ENCODE measurements at places on chromosomes 6 and 20. TPM values are rescaled to one million over a fixed set of nuclear protein-coding genes. Genes with fewer than 3 reads are reported as not detected.

Gene MANEA
- total RNA-seq, result 12.9 TPM

Gene PDE7B
- total RNA-seq, result 1.3 TPM

Gene ERVFRD-1
- not detected for total RNA-seq

Gene RIMS1
- 0.99 TPM for total RNA-seq

Gene TRIM31
- total RNA-seq, result 0.39 TPM

Gene POLR1C
- total RNA-seq, result 31.9 TPM

Gene DUSP15
- 1.1 TPM for total RNA-seq

Gene MLN
- total RNA-seq, result not detected

Gene DZANK1
- 2.1 TPM for total RNA-seq

Gene SCUBE3
- 2.2 TPM for total RNA-seq

Gene LY86
- total RNA-seq, result 10.9 TPM

Gene RSPO3
- 12.9 TPM for total RNA-seq

Gene MEA1
- 42.7 TPM for total RNA-seq

Gene NUS1
- total RNA-seq, result 47.3 TPM

Gene SLC17A3
- not detected for total RNA-seq

Gene CNR1
- total RNA-seq, result 16.4 TPM

Gene FOXS1
- 2.9 TPM for total RNA-seq

Gene DEFB114
- total RNA-seq, result not detected

Gene PTK7
- 179 TPM for total RNA-seq

Gene GSTA4
- total RNA-seq, result 49.1 TPM

Gene COL9A3
- total RNA-seq, result 2.3 TPM

Gene C6orf62
- 144 TPM for total RNA-seq

Gene COL11A2
- 0.87 TPM for total RNA-seq

Gene CLVS2
- not detected for total RNA-seq

Gene HLA-G
- total RNA-seq, result 11.1 TPM

Gene ANGPT4
- total RNA-seq, result 0.20 TPM

Gene NELFCD
- total RNA-seq, result 48.3 TPM

Gene GLP1R
- total RNA-seq, result not detected

Gene SLC13A3
- total RNA-seq, result 2.9 TPM

Gene NRM
- 13.1 TPM for total RNA-seq

Gene RBPJL
- not detected for total RNA-seq

Gene HLA-DRB5
- total RNA-seq, result 407 TPM

Gene FOXA2
- total RNA-seq, result 24.0 TPM

Gene MCCD1
- not detected for total RNA-seq

Gene TFAP2B
- total RNA-seq, result 0.82 TPM

Gene SLC35D3
- not detected for total RNA-seq

Gene PBOV1
- not detected for total RNA-seq

Gene SOBP
- 11.1 TPM for total RNA-seq

Gene PRR18
- 0.09 TPM for total RNA-seq

Gene PAX1
- not detected for total RNA-seq

Gene TNF
- 0.29 TPM for total RNA-seq

Gene DCDC2
- 8.4 TPM for total RNA-seq
